ENCODE measurements at places on chromosomes 5 and 9. TPM values are rescaled to one million over a fixed set of nuclear protein-coding genes. Genes with fewer than 3 reads are reported as not detected.

The ANKDD1B gene
- total RNA-seq: 0.52 TPM

The SLC28A3 gene
- 1.6 TPM for total RNA-seq

The SHOC1 gene
- not detected for total RNA-seq

The ANKRD18A gene
- 0.25 TPM for total RNA-seq

The PDZD2 gene
- 0.50 TPM for total RNA-seq

The SLC6A18 gene
- not detected for total RNA-seq

The PKD2L2 gene
- not detected for total RNA-seq

The FAM193B gene
- 216 TPM for total RNA-seq

The PRR16 gene
- total RNA-seq: not detected

The N4BP3 gene
- total RNA-seq: 16.9 TPM

The ARHGEF37 gene
- not detected for total RNA-seq

The GARIN3 gene
- not detected for total RNA-seq

The BAAT gene
- total RNA-seq: not detected

The TAL2 gene
- total RNA-seq: not detected

The MYOZ3 gene
- not detected for total RNA-seq

The ALAD gene
- 36.4 TPM for total RNA-seq

The BHMT gene
- total RNA-seq: not detected

The CDO1 gene
- not detected for total RNA-seq

The C1QTNF2 gene
- not detected for total RNA-seq

The OMD gene
- not detected for total RNA-seq
